ENCODE measurements at places on chromosomes 7 and 10.

GRCh38 chr10:86344281-86344680 lies 22.3 kb downstream of the GRID1 start:
- no peak for DNase-seq

GRCh38 chr7:1598961-1599639 lies 29.3 kb upstream of the PSMG3 start:
- DNase-seq: no peak

- no peak for DNase-seq
Measured at GRCh38 chr10:91799612-91799975, 1.4 kb downstream of the TNKS2 start.

DNA sequence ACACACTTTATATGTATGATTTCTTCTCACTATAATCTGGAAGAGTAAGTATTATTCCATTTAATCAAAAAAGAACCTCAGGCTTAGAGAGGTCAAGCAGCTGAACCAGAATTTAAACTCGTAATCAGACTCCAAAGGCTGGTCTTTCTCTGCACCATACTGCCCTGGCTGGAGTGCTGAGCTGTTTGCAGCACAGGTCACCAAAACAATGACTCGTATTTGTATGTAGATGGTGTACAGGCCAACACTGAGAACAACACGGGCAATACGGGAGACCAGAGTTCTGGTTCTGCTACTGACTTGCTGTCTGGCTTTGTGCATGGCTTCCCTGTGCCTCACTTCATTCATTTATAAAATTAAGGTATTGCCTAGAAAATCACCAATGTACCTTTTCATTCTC lies 57.9 kb downstream of the CDCA7L start:
- DNase-seq: no peak

DNA sequence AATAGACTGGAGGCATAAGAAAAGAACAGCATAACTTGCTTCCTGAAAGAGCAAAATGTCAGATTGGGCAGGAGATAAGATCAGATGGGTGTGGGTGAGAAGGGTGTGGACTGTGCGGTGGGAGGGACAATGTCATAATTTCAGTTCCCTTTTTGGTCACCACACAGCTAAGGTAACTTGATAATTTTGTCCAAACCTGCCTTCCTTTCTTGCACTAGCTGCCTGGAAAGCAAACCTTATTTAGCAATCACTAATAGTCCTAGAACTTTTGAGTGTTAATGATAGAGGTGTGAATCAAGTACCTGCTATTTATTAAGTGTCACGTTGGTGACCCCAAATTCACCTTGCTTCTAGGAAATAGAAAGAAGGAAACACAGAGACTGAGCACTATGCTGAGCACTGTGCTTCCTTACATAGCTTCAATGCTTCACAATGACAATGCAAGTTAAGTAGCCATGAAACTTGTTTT lies 72.4 kb upstream of the SP4 start:
- DNase-seq: no peak

GRCh38 chr7:120925392-120925791 lies 25.2 kb upstream of the ING3 start:
- no peak for DNase-seq

- no peak for DNase-seq
Measured at GRCh38 chr10:105605918-105606317, 964.8 kb downstream of the SORCS3 start.

DNA sequence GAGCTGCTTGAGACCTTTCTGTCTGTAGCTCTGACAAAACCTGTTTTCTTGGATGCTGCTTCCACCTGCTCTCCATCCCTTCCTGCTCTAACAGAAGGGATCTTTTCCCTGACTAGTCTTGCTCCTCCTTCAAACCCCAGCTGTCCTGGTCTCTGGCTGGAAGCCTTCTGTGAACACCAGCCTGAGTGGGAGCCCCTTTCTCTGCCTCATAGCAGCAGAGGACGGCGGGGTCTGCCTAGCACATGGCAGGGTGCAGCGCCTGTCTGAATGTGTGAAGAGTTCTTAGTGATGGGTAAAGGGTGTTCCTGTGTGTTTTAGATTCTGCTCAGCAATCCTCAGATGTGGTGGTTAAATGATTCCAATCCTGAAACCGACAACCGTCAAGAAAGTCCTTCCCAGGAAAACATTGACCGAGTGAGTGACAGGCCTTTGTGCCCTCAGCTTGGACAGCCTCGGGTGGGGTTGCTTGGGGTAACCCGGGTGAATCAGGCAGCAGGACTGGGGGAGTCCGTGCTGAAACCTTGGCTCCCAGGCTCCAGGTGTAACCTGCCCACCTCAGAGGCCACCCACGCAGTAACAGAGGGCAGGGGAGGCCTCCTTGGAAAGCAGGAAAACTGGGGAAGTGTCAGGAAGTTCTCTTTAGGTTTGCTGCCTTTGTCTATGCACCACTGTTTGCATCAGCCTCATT lies 34.1 kb downstream of the NUB1 start:
- DNase-seq: no peak

DNA sequence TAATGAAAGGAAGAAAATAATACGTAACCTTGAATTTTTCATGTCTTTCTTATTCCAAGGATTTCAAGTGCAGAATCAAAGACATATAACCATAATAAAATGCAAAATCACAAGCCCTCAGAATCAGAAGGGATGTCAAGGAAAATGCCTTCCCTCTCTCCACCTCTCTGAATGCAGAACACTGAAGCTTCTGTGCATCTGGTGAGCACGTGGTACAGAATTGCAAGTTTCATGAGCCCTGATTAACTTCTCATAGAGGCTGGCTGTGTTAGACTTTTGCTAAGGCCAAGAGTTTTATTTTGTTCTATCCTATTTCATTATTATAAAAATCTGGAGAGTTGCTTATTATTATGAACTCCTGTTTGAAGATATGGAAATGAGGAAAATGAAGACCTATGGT lies 533.7 kb upstream of the POM121L12 start:
- DNase-seq: no peak

All from brain pericyte (primary cell).